ENCODE measurements at places on chromosomes 4 and X.
A peak's percentile ranks its signal among the peaks of the same experiment; 100 is the strongest.

DNA sequence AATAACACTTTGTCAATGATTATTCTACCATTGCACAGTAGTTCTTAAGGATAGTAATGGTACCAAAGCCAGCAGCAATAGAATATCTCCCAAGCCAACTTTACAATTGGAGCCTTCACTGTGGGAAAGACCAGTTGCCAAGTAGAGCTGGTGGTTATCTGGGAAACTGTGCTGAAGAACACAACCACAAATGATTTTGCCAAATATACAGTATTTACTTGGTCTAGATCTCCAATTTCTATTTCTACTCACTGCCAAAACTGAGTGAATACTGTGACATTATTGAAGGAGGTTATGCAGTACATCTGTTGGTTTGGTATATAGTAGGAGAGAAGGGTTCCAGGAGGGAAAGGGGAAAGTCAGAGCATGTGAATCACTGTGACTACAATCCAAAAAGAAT lies 3.8 kb downstream of the TET2 start:
- DNase-seq, result no peak

DNA sequence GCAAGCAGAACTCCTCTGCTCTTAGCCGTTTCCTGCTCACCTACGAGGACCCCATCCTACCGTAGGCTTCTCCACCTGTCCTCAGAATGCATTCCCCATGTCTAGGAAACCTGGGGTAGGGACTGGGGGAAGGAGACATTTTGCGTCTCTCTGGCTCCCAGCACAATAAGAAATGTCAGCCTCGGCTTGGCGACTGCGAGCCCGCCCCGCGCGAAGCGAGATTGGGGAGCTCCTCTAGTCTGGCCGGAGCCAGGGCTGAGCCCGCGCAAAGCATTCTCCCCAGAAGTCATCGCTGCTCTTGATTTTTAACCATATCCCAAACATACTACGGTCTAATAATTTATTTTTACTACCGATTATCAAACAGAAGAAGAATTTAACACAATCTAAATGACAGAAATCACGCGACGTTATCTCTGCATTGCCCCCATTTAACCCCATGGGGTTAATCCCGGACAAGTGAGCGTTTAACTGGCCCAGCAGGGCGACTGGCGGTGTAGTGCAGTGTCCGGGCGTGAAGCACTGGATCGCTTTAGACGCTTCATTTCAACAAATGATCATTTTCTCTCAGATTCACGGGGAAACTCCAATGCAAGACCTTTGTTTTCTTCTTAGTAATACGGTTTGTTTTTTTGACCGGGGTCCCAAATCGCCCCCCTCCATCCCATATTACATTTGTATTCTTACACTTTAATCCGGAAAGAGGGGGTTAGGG lies 8.0 kb upstream of the PITX2 start:
- no peak for DNase-seq

DNA sequence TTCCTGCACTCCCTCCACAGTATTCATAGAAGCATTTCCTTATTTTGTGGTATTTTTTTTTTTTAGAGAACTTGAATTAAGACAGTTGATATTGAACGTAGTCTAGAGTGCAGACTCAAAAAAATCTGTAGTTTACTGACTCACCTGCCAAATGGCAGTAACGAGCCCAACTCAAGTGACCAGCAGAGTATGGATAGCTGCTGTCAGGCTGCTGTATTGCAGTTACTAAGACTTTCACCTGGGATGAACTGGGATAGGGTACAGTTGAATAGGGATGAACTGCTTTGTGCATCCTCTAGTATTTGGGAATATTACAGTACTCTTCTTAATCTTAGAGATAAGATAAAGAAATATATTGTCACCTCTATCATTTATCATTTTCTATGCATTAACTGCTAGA lies 7.0 kb upstream of the SLC7A11 start:
- no peak for DNase-seq

DNA sequence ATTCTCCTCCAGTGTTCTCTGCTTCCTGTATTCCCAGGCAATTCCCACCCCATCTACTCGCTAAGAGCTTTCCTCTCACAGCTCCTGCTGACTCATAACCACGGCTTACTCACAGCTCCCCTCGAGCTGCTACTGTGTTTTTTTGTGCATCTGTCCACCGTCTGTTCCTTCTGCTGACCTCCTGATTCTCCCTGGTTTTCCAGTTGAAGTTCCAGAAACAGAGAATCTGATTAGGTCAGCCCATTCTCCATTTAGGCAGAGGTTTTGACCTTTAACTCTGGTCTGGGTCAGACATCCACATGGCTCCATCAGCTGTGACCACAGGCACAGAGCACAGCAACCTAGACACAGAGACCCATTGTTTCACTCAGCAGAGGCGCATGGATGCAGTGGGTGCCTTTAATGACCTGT lies 5.5 kb upstream of the SMIM20 start:
- no peak for DNase-seq

DNA sequence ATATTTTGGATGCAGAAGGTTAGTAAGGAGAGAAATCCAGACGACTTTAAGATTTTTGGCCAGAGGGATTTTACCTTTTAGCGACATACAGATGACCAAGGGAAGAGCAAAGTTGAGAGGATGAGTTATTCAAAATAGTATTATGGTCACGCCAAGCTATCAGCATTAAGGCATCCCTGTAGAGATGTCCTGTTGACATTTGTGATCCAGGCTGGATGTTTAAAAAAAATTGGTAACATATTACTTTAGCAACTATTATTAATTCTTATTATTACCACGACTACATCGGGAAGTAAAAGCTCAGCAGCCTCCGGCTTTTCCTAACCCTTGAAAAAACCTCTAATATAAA lies 562 bp upstream of the OSTC start:
- no peak for DNase-seq

- no peak for DNase-seq
These were observed 129.2 kb downstream of the KLHL13 start for GRCh38 chrX:117987373-117987772.

DNA sequence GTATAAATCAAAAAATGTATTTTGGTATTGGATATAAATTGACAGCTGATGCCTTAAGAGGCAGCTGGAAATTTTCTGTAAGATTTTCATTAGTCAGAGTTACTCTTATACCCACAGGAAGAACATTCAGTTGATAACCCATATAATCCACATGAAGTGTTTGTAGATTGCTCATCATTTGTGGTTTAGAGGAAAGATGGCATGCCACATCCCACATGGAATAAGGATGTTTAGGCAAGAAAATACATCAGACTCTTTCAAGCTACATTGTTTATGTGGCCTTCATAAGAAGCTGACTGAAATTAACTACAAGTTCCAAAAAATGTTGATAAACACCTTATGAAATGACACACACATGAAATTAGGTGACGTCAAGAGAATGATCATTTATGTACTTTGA lies 56.6 kb downstream of the AREG start:
- DNase-seq, result no peak

GRCh38 chrX:109880629-109881028 lies 122.3 kb upstream of the TMEM164 start:
- no peak for DNase-seq

DNA sequence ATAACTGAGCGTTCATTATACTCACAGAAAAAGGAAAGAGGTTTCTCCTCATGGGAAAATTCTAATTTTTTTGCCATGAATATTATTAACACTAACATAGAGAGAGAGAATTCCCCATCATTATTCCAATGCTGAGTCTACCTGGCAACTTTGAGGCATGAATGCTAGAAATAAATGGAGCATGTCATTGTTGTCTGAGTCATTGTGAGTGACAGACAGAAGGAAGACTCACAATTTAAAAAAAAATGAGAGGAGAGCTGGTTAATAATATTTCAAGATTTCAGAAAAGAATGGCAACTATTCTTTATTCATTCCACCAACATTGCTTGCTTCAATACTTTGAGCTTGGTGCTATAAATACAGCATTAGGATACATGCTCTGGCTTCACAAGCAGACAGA lies 170.4 kb upstream of the HS3ST1 start:
- DNase-seq, result no peak

GRCh38 chrX:120617996-120618630 lies 11.7 kb downstream of the C1GALT1C1 start:
- no peak for DNase-seq

DNA sequence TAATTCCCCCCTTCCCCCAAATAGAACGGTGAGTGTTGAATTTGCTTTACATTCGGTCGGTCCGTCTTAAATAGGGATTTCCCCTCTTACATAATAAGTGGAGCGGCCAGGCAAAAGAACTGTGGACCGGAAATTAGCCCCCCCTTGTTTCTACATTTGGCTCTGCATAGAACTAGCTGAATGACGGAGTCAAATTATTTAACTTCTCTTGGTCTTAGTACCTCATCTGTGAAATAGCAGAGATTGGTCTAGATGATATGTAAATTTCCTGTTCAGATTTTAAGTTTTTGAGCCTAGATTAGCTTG lies 1.3 kb downstream of the SPATA18 start:
- no peak for DNase-seq

GRCh38 chrX:118216087-118216486 lies 99.5 kb upstream of the KLHL13 start:
- DNase-seq, result no peak

- DNase-seq, result no peak
These were observed 329.7 kb upstream of the F9 start for GRCh38 chrX:139200793-139201192.

- no peak for DNase-seq
These were observed 33.2 kb upstream of the SMS start for GRCh38 chrX:21907260-21907659.

DNA sequence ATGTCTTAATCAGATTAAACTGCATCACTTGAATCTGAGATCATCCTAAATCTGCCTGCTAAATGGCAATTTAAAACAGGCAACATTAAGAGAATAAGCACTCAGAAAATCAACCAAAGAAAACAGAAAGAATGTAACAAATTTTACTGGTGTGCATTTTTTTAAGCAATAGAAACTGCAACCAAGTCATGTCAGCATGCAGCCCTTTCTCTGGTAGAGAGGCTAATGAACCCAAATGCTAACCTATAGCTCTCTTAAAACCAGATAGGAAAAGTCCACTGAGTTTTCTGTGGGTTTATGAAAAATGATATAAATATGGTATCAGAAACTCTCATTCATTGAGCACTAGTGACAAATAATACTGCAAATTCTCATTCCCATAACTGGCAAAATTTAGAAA lies 35.6 kb downstream of the COL25A1 start:
- no peak for DNase-seq

DNA sequence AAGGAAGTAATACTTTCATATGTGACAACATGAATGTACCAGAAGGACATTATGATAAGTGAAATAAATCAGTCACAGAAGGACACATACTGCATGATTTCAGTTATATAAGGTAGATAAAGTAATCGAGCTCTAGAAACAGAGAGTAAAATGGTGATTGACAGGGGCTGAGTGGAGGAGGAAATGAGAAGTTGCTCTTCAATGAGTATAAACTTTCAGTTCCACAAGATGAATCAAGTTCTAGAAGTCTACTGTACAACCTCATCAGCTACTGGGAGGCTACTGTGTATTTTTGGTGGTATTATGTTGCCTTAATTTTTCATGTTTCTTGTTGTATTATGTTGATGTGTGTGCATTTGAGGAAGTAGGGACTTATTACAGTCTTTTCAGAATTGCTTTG lies 270.9 kb upstream of the GRIA3 start:
- no peak for DNase-seq

DNA sequence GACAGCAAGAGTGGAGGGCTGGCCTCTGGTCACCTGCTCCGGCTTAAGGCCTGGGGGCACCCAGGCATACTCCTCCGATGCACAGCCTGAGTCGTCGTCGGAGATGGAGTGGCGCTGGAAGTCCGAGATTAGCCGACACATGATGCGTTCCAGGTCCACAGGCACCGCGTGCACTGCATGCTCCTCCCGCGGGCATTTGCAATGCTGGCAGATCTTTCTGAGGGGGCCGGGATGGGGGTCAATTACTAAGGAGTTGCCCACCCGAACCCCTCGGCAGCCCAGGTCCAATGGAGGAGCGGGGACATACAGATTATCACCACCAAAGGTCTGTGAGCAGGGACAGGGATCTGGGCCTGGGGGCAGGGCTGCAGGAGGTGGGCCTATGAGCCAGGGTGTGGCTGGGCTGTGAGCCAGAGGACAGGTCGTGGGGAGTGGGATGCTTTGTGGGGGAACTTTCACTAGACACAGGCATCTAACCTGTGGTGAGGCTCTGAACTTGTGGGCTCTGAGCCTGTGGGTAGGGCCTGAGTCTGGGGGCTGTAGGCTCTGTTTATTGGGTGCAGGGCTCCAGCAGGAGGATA lies 2.4 kb downstream of the PRICKLE3 start:
- no peak for DNase-seq

GRCh38 chr4:40421839-40422708 lies 86.9 kb downstream of the CHRNA9 start:
- DNase-seq, result no peak

- peak; percentile 81 for DNase-seq
These were observed 8.0 kb upstream of the NEUROG2 start for GRCh38 chr4:112523764-112524505.

GRCh38 chrX:65705439-65705838 lies 38.0 kb downstream of the MSN start:
- no peak for DNase-seq

GRCh38 chrX:137031039-137031438 lies 2.8 kb downstream of the GPR101 start:
- DNase-seq, result no peak

DNA sequence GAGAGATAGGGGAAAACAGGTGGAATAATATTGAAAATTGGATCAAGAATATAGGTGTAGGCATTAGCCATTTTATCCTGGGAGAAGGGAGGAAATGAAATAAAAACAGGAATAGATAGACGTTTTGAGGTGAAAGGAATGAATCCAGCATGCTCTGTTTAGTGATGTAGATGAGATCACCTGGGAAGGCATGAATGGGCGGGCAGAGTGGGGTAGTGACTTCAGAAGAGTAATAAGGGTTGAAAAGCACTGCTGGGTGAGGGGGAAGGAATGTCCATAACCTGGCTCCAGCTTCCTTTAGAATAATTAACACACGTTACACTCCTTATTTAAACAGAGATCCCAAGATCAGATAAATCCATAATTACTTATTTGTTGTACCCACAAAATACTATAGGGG lies 191.1 kb upstream of the ANXA3 start:
- no peak for DNase-seq

DNA sequence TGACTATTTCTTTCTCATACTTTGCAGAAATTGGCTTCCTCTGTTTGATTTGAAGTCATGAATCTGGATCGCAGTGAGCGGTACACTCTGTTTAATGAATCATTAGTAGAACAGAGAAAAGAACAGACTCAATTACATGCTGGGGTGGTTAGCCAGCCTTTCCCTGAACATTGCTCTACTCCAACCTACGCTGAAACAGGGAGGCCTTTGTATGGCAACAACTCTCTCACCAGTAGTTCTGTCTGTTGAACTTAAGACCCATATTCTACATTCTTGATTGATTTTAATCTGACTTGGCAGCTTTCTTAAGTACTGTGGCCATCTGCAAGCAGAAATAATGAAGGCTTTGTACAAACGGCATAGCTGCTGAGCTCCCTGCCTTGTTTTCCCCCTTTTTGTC lies 19.0 kb upstream of the AP1S2 start:
- no peak for DNase-seq

GRCh38 chr4:174873931-174874330 lies 44.2 kb upstream of the ADAM29 start:
- no peak for DNase-seq

- peak; percentile 20 for DNase-seq
These were observed 118.3 kb downstream of the DNAAF6 start for GRCh38 chrX:107324493-107325310.

Data from stimulated activated CD4-positive, alpha-beta T cell treated with anti-CD3 and anti-CD28 coated beads, Interleukin-2, amount 100 ng/mL, for 24 hours (primary cell).